ENCODE measurements at places on chromosomes 3 and 15.

DNA sequence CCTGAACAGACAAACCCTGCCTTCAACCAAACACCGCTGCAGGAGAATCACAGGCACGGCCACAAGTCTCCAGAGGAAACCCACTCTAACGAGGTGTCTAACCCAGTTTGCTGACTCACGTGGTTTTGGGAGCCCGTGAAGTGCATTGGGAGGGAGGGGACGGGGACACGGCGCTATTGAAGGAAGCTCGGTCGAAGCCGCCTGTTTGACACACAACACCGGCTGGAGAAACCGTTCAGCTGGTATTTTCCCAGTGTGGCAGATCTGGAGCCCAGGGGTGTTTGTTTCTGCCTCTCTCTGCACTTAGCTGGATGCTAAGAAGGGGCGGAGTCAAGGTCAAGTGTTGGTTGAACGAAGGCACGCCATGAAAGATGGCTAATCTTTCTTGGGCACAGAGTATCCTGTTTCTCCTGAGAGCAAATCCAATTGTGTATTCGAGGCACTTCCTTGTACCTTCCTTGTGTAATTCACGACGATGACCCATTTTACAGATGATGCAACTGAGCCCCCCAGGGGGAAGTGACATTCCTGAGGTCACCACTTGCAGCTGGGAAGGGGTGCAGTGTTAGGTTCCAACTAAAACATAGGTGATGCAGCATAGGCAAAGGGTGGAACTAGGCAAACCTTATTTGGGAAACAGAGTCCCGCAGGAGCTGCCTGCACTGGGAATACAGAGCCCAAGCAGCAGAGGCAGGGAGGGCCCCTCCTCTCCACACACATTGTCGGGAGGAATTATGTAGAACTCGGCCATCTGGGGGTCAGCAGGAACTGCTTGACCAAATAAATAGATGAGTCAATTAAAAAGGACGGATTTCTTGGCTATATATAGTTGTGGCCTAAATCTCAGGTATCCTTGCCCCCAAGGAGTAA is 22.5 kb downstream of the SLC6A6 start:
- DNase-seq = no peak

DNA sequence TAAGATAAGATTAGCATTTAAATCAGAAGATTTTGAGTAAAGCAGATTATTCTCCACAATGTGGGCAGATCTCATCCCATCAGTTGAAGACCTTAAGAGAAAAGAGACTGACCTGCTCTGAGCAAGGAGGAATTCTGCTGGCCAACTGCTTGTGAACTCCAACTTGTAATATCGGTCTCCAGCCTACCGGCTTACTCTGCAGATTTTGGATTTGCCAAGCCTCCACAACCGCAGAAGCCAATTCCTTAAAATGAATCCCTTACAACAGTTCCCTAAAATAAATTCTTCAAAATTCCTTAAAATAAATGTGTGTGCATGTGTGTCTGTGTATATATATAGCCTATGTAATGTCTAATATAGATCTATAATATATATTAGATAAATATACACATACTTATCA is 107.4 kb upstream of the KLF13 start:
- no peak for DNase-seq

- no peak for DNase-seq
Observed at GRCh38 chr3:185934174-185934557, 3.6 kb downstream of the TRA2B start.

DNA sequence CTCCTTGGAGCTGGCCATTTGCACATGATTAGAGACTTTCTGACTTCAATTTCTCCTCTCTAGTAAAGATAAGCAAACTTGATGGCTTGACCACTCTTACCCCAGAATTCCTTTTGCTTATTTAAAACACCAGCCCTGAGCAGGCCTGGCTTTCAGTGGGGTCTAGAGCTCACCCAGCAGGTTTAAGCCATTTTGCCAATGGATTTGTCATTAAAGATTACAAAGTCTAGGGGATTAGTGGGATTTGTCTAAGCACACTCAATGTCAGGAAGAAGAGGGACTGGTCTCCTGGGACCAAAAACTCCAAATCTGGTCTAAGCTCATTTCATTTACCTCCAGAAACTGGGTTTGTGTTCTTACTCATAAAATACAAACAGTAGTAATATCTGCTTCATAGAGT is 57.3 kb upstream of the SNTN start:
- DNase-seq = no peak

- DNase-seq = no peak
Observed at GRCh38 chr3:81643721-81644120, 117.7 kb downstream of the GBE1 start.

DNA sequence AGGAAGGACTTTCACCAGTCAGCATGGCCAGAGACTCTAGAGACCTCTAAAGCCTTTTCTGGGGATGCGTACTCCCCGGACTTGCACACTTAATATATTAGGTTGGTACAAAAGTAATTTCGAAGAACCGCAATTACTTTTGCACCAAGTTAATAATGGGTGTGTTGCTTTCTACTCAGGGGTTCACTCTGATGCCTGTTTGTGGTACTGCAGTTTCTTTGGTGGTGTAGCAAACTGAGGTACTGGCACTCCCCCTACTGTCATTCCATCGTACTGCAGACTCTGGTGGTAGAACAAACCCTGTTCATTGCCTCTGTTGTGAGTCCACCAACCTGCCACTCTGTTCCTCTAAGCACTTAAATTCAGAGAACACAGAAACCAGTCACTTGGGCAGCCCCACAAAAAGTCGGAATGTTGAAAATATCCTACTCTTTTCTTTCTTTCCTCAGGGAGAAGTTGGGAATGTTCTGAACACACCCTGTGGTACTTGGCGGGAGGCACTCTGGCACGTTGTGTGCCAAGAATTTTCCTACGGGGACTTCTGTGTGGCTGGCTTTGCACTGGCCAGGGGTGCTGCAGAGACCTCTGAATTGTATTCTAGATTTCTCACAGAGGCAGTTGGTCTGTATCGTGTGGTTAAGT is 46.3 kb downstream of the GABRG3 start:
- DNase-seq = peak; percentile 71

DNA sequence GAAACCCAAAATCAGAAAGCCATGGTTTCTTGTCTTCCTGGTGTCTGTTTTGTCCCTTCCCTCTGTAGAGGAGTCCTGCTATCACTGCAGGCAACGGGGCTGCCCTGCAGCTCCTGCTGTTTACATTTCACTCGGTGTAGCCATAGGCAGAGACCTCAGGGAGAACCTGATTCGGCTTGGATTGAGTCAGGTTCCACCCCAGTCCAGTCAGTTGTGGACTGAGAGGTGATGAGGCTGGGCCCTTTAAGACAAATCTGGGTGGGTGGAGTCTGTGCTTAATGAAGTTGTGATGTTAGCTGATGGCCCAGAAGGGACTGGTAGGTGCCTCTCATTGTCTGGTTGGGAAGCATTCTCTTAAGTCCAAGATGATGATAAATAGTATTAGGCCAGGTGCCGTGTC is 35.7 kb downstream of the FLNB start:
- no peak for DNase-seq

- no peak for DNase-seq
Observed at GRCh38 chr3:39196671-39197356, 4.4 kb upstream of the XIRP1 start.

GRCh38 chr3:161854232-161854771 is 357.7 kb downstream of the OTOL1 start:
- peak; percentile 35 for DNase-seq

DNA sequence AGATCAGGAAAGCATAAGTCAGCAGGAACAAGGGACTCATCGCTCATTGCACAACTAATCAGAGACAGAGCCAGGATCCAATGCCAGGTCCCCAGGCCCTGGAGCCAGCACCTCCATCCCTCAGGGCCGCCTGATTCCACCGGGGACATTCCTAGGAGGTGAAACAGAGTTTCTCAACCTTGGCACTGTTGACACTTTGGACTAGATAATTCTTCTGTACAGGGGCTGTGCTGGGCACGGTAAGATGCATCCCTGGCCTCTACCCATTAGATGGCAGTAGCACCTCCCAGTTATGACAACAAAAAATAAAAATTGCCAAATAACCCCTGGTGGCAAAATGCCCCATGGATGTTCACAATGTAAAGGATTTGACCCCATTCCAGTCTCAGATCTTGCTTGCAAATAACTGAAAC is 127.7 kb downstream of the MTHFS start:
- no peak for DNase-seq

All from left hindlimb (tissue), 1 donor.